SIG-M5 (cell line): ENCODE measurements at places on chromosomes 2 and 18.

DNA sequence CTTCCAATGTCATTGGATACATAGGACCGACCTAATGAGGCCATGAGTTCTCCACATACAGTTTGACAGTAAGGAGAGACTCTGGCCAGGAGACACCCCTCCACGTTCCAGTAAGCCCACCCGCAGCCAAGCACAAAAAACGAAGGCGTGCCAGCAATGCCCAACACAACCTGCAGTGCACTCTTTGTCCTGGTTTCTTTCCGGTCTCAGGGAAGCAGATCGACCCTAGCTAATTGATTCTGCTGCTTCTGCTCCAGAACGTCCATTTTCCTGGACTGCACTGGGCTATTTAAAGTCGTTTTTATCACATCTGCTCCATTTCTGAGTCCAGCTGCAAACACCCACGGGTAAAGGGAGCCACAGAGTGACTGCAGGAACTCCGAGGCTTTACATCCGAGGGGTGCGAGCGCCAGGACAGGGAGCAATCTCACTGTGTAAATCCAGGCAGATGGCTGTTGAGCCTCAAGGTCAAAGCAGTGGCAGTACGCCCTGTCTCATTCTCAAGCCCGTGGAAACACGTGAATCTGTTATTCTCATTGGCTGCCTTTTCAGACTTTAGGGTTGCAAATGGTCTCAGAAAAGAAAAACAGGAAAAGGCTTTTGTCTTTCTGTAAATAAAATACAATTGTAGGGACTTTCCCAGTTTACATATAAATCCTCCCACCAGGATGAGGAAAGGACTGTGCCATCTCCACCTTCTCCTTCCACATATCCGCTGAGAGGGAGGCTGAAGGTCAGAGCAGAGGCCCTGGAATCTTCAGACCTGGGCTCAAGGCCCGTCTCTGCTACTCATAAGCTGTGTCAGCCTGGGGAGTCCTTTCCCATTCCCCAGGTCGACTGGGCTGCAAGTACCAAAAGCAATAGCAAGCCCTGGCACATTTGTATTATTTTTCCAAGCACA lies 40.7 kb downstream of the TMEM163 start:
- no peak for DNase-seq

- no peak for DNase-seq
Measured at GRCh38 chr18:76619261-76619620, 124.2 kb upstream of the ZNF516 start.

DNA sequence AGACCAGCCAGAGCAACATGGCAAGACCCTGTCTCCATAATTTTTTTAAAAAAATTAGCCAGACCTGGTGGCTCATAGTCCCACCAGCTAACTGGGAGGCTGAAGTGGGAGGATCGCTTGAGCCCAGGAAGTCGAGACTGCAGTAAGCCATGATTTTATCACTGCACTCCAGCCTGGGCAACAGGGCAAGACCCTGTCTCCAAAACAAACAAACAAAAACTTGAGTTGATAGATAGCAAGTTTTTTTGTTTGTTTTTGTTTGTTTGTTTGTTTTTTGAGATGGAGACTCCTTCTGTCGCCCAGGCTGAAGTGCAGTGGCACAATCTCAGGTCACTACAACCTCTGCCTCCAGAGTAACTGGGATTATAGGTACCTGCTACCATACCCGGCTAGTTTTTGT lies 18.8 kb downstream of the RELCH start:
- DNase-seq, result no peak

DNA sequence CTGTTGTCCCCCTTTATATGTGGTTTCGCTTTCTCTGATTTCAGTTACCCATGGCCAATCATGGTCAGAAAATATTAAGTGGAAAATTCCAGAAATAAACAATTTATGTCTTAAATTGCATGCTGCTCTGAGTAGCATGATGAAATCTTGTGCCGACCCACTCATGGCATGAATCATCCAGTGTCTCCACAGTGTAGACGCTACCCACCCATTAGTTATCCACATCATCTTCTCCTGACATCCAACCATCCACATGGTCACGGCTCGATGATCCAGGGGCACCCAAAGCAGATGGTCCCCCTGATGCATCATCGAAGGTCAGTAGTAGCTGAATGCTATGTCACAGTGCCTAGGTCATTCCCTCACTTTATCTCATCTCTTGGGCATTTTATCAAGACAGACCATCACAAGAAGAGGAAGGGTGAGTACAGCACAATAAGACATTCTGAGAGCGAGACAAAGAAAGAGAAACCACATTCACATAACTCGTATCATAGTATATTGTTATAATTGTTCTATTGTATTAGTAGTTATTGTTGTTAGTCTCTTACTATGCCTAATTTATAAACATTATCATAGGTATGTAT lies 44.1 kb upstream of the ACKR3 start:
- no peak for DNase-seq

GRCh38 chr2:20590704-20591515 lies 60.0 kb downstream of the HS1BP3 start:
- DNase-seq, result no peak

DNA sequence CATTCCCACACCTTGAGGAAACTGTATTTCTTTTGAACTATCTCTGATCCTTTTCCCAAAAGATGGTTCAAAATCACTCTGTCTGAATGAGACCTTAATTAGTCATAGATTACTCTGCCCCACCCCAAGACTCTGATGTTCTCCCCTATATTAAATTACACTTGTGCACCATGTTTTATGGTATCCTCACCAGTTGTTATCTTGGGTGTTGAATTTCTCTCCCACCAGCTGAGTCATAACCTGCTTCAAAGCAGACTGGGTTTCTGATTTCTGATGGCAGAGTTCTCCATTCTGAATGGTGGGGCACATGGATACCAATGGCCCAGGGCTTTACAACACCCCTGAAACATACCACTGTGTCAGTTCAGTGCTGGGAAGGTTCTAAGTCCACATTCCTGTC lies 15.0 kb downstream of the CDH20 start:
- no peak for DNase-seq

DNA sequence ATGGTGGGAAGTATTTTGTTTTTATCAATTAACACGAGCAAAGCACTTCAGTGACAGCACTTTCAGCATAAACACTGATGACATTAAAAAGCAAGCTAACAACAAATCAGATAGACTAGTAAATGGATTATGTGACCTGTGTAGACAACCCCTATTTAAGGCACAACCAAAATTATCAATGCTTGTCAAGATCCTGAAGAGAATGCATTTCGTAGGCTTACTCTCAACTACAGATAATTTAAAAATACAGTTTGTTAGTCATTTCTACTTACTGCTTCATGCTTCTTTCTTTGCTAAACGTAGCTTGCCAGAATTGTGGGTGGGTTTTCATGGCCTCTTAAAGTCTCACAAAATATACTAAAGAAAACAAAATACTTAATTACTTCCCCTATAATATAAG lies 3.4 kb downstream of the CSRNP3 start:
- no peak for DNase-seq

DNA sequence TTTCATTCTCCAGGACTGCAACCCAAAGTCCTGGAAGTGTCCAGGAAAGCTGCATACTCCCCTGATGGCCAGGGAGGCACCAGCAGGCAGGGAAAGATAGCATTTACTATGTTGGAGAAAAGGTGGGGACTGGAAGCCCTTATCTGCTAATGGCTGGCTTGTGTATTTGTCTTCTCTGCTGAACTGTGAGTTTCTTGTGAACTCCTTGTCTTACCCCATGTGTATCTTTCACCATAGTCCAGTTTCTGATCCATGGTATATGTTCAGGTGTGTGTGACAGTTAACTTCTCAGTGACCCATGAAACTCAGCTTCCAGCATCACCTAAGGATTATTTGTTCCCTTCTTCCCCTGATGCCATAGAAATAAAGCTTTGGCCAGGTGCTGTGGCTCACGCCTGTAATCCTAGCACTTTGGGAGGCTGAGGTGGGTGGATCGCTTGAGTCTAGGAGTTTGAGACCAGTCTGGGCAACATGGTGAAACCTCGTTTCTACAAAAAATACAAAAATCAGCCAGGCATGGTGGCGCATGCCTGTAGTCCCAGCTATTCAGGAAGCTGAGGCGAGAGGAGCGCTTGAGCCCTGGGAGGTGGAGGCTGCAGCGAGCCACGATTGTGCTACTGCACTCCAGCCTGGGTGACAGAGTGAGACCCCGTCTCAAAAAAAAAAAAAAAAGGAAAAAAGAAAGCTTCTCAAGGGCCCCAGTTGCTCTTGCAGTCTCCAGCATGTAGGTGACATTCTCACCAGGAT lies 112.8 kb upstream of the MAP4K3 start:
- DNase-seq, result no peak

- no peak for DNase-seq
Measured at GRCh38 chr2:132401326-132401725, 15.3 kb upstream of the GPR39 start.

DNA sequence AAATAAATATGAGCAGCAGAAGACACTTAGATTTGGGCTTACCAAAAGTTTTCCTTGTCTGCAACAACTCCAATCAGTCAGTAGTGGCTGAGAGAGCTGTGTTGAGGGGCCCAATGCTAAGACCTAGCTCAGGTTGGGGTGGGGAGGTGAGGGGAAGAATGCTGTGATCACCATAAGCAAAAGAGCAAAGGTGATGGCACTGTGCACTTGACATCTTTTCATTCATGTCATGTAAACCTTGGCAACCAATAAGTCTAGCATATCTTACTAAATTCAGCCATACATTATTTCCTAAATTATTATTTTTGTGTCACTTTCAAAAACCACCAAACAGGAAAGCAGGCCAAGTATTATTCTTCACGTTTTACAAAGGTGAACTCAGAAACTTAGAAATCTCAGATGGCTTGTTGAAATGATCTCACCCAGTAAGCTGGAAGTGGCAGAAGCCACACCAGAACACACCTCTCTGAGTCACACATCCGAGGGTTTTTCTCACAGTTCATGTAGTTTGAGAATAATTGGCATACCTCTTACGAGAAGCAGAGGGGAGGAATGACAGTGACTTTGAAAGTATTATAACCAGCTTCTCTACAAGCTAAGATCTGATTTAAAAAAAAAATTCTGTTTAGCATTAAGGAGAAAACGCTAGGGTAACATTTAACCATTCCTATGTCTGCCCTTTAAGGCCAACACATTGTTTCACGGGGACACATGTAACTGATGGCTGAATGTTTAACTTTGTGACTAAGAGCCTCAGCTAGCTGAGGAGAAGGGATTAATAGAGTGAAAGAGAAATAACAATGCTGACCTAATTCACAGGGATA lies 43.3 kb upstream of the SETBP1 start:
- no peak for DNase-seq

DNA sequence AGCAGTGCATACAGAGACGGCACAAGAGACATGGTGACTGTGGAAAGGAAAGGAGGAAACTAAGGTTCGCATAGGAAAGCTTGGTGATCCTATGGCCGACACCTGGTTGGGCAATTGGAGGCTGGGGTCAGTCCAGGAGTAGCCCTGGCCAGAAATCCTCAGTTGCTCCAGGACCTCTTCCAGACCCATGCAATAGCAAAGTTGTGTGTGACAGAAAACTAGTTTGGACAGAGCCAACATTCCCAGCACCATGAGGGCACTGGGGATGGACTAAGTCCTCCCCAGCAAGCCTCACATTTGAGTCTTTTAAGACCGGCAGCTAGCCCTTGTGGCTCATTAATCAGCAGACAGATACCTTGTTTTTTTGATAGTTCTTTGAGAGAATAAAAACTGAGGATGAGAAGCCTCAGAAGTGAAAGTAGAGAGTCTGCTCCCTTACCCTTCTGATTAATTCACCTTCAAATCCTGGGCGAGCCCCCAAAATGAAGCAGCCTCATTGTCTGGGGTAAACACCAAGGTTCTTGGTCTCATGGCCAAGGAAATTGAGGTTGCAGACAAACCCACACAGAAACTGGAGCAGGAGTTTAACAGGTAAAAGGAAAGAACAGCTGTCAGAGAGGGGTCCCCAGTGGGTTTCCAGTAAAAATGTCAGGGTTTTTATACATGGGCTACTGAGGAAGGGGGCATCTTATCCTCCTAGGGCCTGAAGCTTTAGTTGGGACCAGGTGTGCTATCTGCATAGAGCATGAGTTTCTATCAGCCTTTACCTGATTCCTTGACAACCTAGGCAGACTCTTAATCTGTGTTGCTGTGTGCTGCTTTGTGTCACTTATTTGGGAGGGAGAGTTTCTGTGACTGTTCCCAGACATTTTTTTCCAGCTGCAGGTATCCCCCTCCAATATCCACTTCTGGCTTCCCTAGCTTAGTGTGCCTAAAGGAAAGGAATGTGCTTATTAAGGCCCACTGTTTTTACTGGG lies 39.1 kb downstream of the STK17B start:
- no peak for DNase-seq

- DNase-seq, result no peak
Measured at GRCh38 chr2:14752295-14752694, 119.8 kb downstream of the LRATD1 start.

DNA sequence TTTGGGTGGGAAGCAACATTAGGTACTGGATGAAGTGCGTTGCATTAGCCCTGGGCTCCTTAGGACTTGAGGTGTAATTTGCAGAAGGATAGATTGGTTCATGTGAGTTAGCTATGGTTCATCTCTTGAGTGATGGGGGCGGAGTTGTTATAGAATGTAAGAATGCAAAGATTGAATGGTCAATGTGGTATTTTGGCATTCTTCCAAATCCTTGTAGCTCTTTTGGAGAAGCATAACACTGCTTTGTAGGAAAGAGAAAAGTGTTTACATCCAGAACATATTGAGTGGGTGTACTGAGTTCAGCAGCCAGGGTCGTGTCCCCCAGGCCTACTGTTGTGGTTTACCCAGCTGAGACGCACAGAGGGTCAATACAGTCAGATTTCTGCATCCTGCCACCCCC lies 173.5 kb downstream of the FMNL2 start:
- DNase-seq, result no peak

DNA sequence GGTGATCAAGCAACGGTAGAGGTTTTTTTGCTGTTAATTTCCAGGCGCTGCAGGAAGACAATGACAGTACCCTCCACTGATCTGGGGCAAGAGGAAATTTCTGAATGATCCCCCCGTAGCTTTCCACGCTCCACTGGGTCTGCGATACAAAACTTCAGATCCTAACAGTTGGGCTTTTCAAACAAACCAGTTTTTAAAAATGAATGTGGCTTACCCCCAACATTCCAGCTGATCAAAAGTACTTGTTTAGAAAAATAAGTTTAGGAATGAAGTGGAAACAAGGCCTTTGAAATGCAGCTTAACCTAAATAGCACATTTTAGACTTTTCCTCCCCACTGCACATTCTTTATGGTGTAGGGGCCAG lies 5.7 kb downstream of the ZFP36L2 start:
- DNase-seq, result no peak

GRCh38 chr2:46947841-46948240 lies 32.2 kb upstream of the MCFD2 start:
- no peak for DNase-seq

GRCh38 chr2:157787364-157787938 lies 88.7 kb downstream of the ACVR1 start:
- no peak for DNase-seq

GRCh38 chr18:58858591-58859468 lies 5.8 kb upstream of the ZNF532 start:
- DNase-seq, result no peak
